ENCODE measurements at places on chromosomes 13 and 19. TPM values are rescaled to one million over a fixed set of nuclear protein-coding genes. Genes with fewer than 3 reads are reported as not detected.

Gene SGTA
- 47.6 TPM for polyA plus RNA-seq

- no peak for DNase-seq
Observed at GRCh38 chr13:59360108-59360507, 803.6 kb downstream of the DIAPH3 start.

DNA sequence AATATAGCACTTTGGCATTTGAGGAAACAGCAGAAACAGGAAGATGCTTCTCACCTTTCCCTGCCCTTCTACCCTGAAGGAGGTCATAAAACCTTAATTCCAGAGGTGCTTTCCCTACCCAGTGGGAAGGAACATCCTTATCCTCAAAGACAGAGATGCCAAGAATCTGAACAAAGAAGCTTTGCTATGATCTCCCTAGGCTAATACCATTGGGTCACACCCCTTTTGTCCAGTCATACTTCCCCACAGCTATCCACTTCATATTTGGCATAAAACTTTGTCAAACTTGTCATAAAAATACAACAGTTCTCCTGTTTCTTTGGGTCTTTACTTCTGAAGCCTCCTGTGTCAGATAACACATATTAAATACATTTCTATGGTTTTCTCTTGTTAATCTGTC is 21.7 kb upstream of the RXFP2 start:
- DNase-seq, result no peak

Gene ARHGAP45
- 164 TPM for polyA plus RNA-seq

Gene ZNF681
- polyA plus RNA-seq, result 0.63 TPM

GRCh38 chr13:77637588-77637987 is 59.9 kb upstream of the SLAIN1 start:
- DNase-seq, result no peak

DNA sequence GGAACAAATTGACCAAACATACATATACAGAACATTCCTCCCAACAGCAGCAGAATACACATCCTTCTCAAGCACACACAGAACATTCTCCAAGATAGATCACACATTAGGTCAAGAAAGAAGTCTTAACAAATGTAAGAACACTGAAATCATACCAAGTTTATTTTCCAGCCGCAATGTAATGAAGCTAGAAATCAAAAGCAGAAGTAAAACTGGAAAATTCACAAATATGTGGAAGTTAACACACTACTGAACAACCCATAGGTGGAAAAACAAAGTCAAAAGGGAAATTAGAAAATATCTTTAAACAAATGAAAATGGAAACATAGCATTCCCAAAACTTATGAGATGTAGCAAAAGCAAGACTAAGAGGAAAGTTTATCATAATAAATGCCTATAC is 692.6 kb downstream of the DIAPH3 start:
- no peak for DNase-seq

Gene CLC
- polyA plus RNA-seq, result 2.4 TPM

DNA sequence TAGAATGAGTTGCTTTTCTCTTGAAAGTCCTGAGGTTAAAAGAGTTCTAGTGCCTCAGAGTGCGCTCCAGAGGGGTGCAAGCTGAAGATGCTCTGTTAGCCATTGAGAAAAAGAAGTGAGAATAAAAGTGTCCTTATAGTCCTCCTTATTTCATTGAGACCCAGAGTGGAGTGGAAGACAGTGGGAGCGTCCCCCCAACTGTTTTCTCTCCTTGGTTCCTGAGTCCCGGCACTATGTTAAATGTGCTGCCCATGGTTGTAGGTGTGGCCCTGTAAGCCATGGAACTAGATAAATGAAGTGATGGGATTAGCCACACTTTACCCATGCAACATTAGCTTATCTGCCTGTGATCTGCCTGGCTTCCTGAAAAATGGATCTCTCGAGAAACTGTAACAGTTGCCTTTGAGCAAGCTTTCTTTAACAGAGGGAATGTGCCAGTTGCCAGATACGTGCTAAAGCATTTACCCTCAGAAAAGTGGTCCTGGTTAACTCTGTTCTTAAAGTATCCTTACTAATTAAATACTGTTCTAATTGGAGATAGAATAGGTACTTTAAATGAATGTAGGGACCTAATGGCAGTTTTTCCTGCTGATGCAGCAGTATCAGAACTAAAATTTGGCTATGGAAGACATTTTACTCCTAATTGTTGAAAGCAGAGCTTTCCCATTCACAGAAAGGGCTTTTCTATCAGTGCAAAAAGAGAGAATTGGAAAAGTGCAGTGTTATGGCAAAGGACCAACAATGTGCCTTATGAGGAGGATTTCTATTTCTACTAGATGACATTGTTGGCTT is 21.4 kb upstream of the PSG9 start:
- no peak for DNase-seq

- DNase-seq, result no peak
Observed at GRCh38 chr13:94270556-94270955, 208.9 kb downstream of the DCT start.

Gene CDADC1
- 11.2 TPM for polyA plus RNA-seq

Gene WDR62
- polyA plus RNA-seq, result 0.77 TPM

DNA sequence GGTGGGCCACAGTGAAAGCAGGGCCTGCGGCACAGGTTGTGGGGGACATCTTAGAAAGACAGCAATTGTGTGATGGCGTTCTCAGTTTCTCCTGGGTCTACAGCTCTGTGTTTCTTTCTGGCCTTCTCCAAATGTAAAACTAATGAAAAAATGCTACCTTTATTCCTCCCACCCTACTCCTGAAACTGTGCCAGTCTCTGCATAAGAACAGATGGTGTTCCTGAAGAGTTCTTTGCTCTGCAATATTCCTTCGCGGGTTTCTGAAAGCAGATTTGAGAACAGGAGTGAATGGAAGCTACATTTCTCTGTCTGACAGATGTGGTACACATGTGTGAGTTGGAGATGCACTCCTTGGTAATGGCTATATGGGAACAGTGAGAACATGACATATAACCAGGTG is 18.0 kb upstream of the LRCH1 start:
- DNase-seq, result no peak

GRCh38 chr13:60931858-60932546 is 483.6 kb downstream of the PCDH20 start:
- no peak for DNase-seq

Gene KLK3
- not detected for polyA plus RNA-seq

Gene CD177
- not detected for polyA plus RNA-seq

GRCh38 chr19:23789246-23789645 is 30.6 kb upstream of the ZNF681 start:
- DNase-seq, result no peak

Gene RASIP1
- polyA plus RNA-seq, result not detected

DNA sequence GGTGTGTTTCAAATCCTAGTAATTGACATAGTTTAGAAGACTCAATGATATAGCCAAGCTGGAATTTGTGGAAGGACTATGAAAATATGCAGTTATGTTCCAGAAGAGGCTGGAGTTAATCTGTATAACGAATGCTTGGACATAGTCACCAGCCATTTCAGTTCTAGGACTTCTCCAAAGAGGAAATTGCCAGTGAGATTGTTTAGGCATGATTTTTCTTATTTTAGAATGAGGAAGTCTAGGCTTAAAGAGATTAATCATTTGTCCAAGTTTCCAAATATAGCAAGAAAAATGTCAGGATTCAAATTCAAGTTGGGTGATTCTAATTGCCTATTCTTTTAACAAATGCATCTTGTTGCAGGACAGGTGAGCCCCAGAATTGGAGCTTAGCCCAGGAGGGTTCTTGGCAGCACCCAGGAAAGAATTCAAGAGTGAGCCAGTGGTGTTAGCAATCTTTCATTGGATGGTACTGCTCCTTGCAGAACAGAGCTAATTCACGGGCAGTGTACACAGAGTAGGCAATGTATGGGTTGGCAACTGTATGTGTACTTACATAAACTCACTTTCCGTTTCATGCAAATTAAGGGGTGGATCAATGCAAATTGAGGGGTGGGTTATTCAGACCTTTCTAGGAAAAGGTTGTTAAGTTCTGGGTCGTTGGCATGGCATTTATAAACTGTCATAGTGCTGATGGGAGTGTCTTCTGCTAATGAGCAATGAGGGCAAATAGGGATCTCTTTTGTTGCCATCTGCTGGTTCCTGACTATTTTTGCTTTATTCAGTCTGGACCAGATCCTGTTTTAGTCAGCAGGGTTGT is 763.1 kb upstream of the SLITRK1 start:
- DNase-seq, result no peak

Gene LGALS7
- not detected for polyA plus RNA-seq

GRCh38 chr13:99972190-99972731 is 694 bp upstream of the ZIC5 start:
- DNase-seq, result no peak

Gene CYP4F3
- not detected for polyA plus RNA-seq

GRCh38 chr13:78409172-78409571 is 194.2 kb downstream of the POU4F1 start:
- DNase-seq, result no peak

GRCh38 chr19:49441210-49441959 is at the start of gene SLC17A7:
Gene SLC17A7 (minus strand): TSS chr19:49441527. CDS start chr19:49441379, 148 bp downstream.
- DNase-seq, result no peak

Gene SKA3
- polyA plus RNA-seq, result 0.99 TPM

GRCh38 chr13:65999411-65999810 is 1230.7 kb downstream of the PCDH9 start:
- DNase-seq, result no peak

DNA sequence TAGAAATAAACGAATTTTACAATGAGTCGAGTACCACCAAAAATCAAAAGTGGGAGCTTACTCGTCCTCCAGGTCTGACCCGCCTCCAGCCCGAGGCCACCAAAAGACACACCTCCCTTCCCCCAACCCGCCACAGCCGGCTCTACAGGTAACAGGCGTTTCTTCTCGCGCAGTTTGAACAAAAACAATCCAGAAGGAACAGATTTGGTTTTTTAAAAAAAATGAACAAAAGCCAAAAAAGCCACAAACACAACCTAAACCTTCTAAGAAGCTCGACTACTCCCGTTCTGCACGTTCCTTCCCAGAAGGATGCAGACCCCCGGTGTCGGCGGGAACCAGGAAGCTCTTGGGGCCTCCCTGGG is 671 bp downstream of the ZDHHC20 start:
- peak; percentile 43 for DNase-seq
